ENCODE measurements at places on chromosomes 12 and 14.

GRCh38 chr14:74257078-74257940 lies 18.1 kb downstream of the VSX2 start:
- no peak for DNase-seq

GRCh38 chr12:2299206-2299605 lies 246.4 kb downstream of the CACNA1C start:
- DNase-seq, result peak; percentile 54

DNA sequence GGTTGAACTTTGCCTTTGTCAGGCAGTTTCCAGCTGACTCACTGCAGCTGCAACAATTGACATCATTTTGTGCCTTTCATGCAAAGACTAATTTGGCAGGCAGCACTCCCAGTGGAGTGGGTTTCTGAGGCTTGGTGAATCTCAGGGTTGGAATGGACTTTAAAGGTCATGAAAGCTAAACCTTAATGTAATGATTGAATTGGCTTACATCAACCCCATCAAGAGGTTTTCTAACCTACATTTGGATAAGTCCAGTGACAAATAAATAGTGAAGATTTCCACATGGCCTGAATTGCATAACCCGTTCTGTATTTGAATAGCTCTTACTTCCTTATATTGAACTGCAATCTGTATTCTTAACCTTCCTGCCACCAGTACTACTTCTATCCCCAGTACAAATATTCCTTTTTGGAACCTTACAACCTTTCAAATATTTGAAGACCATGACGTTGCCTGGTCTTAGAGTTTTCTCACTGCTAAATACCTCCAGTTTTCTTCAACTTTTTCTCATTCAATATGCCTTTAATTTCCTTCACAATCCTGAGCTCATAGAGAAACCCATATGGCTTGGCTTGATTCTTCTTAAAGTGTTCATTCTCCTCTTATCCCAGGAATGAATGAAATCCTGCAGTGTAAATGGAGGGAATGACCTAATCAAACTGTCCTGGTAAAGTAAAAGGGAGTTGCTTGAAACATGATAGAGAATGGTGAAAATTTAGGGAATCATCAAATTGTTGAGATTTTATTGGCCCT lies 168.1 kb upstream of the NOVA1 start:
- peak; percentile 42 for DNase-seq

GRCh38 chr12:25194722-25195055 lies 271 bp downstream of the DNAI7 start:
- no peak for DNase-seq

DNA sequence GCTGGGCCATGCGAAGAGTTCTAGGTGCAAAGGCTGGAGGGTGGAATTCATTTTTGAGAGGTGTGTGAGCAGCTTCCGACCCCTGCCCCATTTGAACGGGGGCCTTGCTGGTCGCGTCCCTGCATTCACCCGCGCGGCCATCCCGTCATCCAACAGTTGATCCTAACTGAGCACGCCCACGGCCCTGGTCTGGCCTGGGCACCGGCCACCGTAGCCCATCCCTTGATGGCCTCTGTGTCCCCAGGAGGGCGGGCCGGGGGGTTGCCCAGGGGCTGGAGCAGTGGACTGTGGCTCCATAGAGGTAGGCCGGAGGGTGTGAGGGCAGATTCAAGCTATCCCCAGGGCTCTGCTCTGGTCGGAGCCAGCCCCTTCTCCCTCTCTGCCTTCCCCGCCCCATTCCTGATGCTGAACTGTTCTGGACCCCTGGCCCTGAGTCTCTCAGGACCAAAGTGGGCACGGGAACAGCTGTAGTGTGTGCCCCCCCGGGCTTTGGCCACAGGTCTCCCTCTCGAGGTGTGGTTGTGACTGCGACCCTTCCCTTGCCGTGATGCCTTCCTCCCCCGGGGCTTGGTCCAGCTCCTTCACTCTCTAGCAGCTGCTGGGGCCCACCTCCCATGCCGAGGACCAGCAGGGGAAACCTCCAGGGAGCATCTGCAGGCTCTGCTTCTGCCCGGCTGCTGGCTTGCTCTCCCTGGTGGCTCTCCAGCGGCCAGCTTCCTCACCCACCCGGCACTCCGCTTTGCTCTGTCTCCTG lies 9.1 kb downstream of the MEG3 start:
- no peak for DNase-seq

DNA sequence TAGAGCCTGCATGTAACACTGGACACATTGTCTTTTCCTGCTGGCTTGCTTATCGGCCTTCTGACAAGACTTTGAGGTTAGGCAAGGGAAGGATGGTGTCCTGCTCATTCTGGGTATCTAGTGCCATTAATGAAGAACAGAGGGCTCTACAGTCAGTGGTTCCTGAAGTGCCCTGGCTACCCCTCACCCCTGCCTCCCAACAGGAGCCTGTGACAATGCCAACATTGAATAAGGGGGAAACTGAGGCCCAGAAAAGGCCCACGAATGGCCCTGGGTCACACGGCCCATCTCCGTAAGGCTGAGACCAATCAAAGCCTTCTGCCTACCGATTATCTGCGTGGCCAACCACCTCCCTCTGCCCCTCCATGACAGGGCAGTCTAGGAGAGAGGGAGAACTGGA lies 2.1 kb downstream of the IFI27L2 start:
- DNase-seq, result no peak

GRCh38 chr14:69980457-69981425 lies 101.5 kb downstream of the SMOC1 start:
- no peak for DNase-seq

GRCh38 chr12:1579651-1580435 lies 14.5 kb downstream of the FBXL14 start:
- no peak for DNase-seq

GRCh38 chr14:39860596-39861228 lies 428.5 kb upstream of the FBXO33 start:
- no peak for DNase-seq

DNA sequence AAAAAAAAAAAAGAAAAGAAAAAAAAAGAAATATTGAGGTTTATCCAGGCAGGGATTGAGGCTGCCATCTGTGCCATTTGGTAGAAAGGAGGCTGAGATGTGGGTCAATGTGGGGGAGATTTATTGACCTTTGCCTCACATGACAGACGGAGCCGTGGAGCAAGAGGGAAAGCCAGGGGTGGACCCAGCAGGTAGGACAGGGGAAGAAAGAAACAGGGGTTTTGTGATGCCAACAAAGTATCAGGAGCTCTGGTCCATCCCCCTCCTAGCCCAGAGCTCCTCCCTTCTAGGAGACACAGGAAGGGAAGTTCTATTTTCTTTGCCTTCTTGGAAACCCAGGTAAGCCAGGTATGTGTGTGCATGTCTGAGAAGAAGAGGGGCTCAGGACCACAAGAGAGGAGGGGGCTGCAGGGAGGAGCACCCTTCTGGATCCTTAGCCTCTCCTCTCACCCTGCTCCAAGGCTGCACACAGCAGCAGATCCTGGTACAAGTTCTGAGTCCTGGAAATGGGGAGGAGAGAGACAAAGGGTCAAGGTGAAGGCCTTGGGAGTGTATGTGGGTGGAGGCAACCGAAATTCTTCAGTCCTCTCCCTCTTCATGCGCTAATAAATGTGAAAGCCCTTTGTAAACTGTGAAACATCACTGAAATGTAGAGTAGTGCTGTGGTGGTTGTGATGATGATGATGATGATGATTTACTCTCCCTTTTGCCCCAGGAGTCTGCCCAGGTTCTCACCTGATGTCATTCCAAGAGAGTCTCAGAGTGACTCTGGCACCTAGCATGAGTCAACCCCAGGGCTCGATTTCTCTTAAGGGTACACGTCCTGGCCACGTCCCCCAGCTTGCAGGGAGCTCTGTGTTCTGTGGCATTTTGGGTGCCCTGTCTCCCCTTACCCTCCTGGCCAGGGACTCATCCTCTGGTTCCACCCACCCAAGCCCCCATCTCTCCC lies 26.3 kb downstream of the ZFP36L1 start:
- no peak for DNase-seq

DNA sequence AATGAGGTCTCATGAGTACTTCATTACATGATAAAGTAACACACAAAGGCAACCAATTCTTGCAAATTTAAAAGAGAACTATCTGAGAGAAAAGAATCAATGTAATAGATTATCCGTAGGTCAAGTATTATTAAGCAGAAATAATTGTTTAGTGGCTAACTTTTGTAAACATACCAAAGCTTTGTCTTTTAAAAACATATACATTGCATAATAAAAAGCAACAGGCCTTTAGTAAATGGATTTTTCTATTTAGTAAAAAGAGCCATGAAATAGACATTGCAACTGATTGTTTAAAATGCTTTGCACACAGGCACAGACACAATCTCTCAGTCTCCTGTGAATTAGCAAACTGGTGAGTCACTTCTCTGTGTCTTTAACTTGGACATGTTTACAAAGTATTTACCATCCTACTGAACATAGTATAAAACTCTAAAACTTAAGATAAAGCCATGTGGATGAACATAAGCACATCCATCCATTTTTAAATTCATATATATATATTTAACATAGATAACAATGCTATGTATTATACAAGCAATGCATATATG lies 518.7 kb upstream of the MGAT4C start:
- DNase-seq, result no peak

DNA sequence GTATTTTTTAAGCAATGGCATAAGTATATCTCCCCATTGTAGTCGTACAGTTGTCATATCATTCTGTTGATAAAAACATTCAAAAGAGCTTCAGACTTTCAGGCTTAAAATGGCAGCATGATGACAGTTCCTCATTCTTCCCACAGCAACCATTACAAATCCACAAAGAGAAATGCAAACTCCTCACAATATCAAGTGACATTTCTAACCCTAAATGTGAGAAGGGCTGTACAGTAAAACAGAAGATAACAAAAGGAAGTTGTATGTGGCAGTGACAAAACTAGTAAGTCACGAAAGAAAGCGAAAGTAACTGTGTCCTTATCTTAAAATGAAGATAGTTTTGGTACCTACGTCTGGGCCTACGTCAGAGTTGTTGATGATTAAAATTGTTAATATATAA lies 46.7 kb downstream of the GXYLT1 start:
- DNase-seq, result no peak

DNA sequence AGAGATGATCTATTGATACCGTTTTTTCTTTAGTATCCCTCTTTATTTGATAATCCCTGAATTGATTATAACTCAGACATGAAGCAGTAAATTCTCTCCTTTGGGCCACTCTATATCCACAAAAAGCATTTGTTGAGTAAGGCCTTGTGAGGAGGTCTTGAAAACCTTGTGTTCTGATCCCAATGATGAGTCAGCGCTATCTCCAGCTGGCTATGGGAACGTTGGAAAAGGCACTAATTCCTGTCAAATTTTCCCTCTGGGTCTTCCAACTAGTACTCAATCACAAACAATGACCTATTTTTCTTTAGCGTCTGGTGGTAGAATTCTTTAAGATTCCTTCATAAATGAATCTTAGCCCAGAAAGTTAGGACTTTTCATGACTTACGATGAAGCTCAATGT lies 168.4 kb upstream of the LRIG3 start:
- peak; percentile 17 for DNase-seq

- no peak for DNase-seq
Observed at GRCh38 chr14:73796893-73797542, 54.6 kb upstream of the PTGR2 start.

- no peak for DNase-seq
Observed at GRCh38 chr14:100674428-100674827, 52.3 kb upstream of the DLK1 start.

DNA sequence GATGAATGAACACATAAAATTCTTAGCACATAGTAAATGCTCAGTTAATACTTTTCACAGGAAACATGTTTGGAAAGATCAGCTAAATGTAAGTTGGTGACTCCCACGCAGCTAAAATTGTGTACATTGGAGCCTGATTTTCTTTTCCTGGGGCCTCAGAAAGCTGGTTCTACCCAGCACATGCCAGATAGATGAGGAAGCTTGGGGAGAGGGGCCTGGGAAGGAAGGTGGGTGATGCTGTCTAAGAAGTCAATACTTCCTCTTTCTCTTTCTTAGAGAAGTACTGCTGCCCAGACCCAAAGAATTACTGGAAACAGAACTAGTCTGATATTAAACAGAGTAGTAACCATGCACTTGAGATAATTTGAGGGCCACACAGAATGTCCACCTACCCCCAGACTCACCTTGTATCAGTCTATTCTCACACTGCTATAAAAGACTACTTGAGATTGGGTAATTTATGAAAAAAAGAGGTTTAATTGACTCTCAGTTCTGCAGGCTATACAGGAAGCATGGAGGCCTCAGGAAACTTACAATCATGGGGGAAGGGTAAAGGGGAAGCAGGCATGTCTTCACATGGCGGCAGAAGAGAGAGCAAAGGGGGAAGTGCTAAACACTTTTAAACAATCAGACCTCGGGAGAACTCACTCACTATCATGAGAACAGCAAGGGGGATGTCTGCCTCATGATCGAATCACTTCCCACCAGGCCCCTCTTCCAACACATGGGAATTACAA lies 123.3 kb upstream of the MED13L start:
- no peak for DNase-seq
